ENCODE measurements at places on chromosomes 2 and 18.

- peak; percentile 89 for DNase-seq
These were observed 25.4 kb downstream of the POLR1A start for GRCh38 chr2:86079981-86080911.

- DNase-seq: no peak
These were observed 5.8 kb upstream of the DGUOK start for GRCh38 chr2:73920577-73921545.

- no peak for DNase-seq
These were observed 2.3 kb upstream of the IL1RL2 start for GRCh38 chr2:102184568-102184967.

DNA sequence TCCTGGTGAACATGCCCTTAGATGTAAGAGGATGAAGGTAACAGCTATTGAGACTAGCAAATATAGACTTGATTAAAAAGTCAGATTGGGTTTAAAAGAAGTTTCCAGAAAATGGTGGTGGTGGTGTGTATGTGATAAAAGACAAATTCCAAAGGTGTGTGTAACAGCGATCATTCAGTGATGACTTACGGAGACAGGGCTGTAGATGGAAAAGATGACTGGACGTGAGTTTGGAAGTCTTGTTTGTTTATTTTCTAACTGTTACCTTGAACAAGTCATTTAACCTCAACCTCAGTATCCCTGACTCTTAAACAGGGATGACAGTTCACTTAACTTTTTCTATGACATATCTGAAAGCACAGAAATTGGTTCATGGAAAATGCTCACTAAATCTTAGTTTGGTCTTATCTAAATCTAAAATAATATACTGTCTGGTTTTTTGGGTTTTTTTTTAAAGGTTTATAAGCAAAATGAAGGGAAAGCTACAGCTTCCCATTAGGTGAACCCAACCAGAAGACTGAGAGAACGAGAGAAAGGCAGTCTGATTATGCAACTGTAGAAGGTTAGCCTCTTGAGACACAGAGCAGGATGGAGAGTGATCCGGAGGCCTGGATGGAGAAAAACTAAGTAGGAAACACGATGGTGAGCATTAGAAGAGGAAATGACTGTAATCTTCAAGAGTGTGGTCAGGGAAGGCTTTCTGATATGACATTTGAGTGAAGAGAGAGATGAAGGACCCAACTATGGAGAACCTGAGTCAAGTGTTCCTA is 71.9 kb downstream of the TCF4 start:
- no peak for DNase-seq

- DNase-seq: no peak
These were observed 86.7 kb downstream of the FTCDNL1 start for GRCh38 chr2:199764273-199764800.

- DNase-seq: no peak
These were observed 1310.8 kb upstream of the SLC39A10 start for GRCh38 chr2:194346193-194346592.

GRCh38 chr2:145626301-145626700 is 1106.4 kb upstream of the ZEB2 start:
- no peak for DNase-seq

DNA sequence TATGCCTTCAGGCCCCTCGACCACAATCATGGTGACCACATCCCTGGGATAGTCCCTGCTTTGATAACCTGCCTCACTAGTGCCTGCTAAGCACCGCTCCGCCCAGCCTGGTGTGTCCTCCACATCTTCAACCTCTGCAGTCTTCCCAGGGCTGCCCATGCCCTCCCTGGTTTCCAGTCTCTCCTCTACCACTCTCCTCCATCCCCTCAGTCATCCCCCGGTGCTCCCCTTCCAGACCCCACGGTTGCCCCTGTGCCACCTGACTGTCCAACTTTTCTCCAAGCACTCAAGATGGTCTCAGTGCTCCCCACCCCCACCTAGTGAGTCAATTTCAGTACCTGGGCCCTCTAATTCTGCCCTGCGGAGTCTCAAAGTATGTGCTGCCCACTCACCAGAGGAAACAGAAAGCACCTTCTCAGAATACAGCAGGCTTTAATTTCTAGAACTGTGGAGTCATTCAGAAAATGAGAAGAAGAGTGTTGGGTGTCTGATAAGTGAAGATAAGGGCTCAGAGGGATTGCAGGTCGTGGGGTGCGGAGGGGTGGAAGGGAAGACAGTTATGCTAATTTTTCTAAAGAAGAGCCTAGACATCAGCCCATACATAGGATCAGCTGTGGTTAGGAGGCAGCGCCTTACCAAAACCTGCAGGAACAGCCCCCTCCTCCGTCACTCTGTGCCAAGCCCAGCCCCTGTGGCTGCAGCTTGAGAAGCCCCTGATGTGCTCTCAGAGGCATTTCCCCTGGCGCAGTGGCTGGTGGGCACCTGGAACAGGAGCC is 53.6 kb upstream of the CAB39 start:
- DNase-seq: no peak

- DNase-seq: no peak
These were observed 169.1 kb upstream of the SIX2 start for GRCh38 chr2:45178359-45178758.

DNA sequence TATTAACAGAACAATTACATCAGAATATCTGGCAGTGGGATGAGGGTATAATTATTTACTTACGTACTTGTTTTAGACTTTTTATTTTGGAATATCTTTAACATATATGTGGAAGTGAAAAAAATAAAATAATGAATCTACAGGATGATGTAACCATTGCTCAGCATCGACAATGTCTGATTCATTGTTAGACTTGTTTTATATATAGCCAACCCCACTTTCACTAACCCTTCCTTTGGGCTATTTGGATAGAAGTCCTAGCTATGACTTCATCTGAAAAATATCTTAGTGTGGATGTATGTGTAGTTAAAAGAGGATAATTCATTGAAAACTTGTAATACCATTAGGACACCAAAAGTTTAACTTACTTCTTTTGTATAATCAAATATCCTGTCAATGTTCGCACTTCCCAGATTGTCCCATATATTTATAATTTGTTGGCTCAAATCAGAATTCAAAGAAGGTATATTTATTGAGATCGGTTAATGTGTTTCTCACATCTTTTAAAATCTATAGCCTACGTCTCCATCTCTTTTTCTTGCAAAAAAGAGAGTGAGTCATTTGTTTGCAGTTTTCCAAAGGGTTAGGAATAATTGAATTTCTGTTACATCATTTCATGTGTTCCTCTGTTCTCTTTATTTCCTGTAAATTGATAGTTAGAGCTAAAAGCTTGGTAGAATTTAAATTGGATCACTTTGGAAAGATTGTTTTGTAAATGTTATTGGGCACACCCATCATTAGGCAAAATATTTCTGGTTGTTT is 506.1 kb upstream of the FAM98A start:
- no peak for DNase-seq

DNA sequence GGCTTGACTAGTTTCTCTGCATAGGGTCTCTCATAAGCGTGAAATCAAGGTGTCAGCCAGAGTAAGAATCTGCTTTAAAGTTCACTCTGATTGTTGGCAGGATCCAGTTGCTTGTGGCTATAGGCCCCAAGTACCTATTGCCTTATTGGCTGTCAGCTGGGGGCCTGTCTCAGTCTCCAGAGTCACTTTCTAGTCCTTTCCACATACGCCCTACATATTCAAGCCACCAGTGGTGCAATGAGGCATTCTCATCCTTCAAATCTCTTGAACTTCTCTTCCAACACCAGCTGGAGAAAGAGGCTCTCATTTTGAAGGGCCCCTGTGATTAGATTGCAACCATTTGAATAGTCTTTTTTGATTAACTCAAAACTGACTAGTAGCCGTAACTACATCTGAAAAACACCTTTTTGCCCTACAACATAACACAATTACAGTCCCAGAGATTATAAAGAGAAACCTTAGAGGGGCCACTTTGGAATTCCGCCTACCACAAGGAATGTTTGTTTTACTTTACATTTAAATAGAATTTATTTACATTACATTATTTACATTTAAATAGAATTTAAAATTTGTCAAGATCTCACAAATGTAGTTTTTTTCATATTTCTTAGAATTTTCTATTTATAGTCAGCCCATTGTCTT is 520.1 kb downstream of the DSC3 start:
- no peak for DNase-seq

DNA sequence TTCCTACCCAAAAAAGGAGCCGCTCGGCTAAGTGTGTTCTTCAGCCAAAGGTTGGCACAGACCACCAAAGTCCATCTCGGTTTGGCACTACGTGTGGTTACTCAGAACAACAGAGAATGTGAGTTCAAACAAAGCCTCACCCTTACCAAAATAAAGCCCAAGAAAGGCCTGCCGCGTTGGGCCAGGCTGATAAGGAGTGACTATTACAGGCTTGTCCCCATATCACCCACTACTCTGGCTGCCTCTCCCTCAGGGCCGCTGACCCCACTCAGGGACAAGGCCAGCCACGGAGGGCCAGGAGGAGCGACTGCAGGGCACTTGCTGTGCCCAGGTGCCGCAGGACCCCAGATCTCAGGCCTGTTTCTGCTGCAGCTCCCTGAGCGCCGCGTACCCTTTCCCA is 13.8 kb downstream of the HS1BP3 start:
- no peak for DNase-seq

GRCh38 chr2:57701391-57701791 is 345.2 kb upstream of the VRK2 start:
- no peak for DNase-seq

- DNase-seq: no peak
These were observed 34.3 kb downstream of the GIGYF2 start for GRCh38 chr2:232731470-232731869.

DNA sequence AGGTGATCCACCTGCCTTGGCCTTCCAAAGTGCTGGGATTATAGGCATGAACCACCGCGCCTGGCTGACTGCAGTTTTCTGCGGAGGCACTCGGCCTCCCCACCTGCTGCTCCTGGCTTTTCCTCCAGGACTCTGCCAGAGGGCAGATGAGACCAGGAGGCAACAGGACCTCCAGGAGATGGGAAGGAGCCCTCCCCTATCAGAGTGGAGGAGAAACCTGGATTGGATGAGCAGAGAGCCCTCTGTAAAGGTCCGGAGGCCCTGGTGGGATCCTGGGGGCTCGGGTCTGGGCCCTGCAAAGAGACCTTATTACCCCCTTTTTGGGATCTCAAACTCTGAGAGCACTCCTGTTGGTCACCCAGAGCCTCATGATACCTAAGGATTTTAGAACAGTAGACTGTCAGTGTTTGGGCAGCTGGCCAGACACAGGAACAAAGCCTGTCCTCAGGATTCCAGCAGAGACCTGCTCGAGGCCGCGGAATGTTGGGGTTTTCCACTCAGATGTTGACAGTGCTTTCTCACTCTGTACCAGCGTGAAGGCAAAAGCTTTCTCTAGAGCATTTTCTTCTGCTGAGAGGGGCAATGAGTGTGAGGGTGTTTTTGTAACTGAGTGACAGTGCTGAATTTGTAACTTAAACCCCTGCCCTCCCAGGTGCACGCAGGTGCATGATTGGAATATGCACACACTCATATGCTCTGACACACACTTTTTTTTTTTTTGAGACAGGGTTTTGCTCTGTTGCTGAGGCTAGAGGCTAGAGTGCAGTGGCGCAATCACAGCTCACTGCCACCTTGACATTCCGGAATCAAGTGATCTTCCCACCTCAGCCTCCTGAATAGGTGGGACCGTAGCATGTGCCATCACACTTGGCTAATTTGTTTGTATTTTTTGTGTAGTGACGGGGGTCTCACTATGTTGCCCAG is 48.4 kb downstream of the NPPC start:
- no peak for DNase-seq

DNA sequence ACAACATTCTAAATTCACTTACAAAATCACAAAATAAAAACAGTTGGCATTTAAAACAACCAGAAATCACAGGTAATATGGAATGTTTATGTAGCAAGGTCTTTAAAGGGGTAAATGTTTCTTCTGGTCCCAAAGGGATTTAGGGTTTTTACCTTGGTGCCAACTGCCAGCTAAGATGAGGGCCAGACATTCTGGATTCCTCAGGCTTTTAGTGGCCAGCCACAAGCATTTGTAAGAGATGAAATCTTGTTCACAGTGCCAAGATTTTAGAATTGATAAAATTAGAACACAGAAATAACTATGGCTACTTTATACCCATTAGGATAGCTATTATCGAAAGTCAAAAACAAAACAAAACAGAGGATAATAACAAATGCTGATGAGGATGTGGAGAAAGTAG is 60.4 kb upstream of the CDKL4 start:
- DNase-seq: no peak

GRCh38 chr18:40570615-40571014 is 1384.4 kb upstream of the PIK3C3 start:
- no peak for DNase-seq

GRCh38 chr2:1183300-1183699 is 230.0 kb upstream of the TPO start:
- DNase-seq: no peak

DNA sequence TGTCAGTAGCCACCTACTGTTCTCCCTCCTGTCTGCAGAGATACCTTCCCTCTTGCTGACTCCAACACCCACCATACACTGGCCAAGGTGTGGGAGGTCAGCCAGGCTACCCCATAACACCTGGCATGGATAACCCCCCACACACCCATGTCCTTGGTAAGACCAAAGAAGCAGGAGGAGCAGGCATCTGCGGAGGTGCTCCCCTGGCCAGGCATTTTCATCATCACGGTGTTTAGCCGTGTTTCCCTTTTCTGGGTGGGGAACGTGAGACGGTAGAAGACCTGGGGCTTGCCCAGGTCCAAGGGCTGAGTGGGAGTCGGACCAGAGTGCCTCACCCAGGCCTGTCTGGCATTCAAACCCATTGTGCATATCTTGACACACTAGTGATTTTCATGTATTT is 150.3 kb downstream of the SMAD7 start:
- no peak for DNase-seq

DNA sequence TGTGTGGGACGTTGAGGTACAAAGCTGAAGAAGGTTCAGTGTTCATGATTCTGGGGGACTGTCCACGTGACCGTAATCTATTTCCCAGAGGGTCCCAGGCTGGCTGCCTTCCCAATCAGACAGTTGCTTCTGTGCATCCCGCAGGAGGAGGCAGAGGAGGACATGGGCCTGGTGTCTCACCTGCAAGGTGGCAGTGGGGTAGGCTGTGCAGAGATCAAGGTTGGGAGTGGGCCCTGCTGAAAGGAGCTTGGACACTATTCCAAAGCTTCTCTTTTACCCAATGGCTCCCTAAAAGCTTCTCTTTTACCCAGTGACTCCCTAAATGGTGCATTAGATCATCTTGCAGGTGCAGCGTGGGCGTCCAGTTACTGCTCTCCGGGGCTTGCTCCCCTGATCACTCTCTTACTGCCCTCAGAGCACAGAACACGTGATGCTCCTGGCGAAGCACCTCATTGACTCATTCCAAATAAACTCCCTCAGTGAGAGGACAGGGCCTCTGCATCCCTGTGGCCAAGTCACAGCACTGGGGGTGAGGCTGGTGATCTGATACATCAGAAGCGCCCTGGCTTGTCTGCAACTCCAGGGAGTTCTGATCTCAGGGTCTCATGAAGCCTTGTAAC is 41.5 kb downstream of the RNF144A start:
- DNase-seq: no peak
